ENCODE measurements at places on chromosomes 13 and 19. TPM values are rescaled to one million over a fixed set of nuclear protein-coding genes. Genes with fewer than 3 reads are reported as not detected.

ZNF569 gene
- 13.5 TPM for total RNA-seq

NLRP7 gene
- not detected for total RNA-seq

IGSF23 gene
- total RNA-seq, result not detected

DNA sequence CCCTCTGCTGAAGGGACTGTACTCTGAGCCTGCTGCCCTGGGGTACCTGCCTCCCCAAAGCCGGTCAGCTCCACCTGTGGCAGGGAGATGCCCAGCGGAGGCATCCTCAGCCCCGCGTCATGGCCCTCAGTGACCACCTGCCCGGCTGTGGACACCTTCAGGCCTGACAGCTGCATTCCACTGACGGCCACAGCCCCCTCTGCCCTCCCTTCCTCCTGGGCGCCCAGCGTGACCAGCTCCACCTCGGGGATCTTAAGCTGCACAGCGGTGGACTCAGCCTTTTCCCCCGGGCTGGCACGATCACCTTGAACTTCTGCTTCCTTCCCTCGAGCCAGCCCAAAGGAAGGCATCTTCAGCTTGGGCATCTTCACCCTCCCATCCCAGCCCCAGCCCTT is 4.8 kb upstream of the HIPK4 start:
- DNase-seq, result no peak

DNA sequence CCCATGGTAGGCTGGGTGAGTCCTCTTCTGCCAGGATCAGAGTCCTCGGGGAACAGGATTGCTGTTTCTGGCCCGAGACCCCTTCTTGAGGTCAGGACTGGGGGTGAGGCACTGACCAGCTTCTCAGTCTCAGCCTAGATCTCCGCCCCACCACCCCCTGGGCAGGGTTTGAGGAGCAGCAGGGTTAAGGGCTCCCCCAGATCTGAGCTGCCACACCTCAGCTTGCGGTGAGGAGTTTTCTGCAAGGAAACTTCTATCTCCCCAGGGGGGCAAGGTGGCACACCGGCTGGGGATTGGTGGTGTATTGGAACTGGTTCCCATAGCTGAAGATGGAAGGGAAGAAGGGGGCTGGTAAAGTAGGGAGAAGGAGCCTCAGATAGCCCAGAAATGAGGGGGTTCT is 19.5 kb downstream of the CHST8 start:
- no peak for DNase-seq

GRCh38 chr13:52002361-52002760 is 8.9 kb downstream of the ATP7B start:
- no peak for DNase-seq

GRCh38 chr13:42497798-42498197 is 76.2 kb upstream of the TNFSF11 start:
- no peak for DNase-seq

DNA sequence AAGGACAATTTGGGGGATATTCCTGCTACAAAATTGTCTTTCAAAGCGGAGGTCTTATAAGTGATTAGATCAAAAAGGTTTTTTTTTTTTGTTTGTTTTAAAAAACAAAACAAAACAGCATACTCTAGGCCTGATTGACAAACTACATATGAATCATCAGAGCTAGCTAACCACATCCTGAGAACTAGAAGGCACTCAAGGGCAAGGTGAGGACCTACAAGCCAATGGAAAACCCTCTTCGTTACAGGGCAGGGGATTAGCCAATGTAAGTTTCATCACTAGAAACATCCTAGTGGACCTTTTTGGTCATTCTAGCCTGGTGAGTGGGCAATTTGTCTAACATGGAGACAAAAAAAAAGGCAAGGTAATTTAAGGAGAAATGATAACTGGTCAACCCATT is 428.6 kb downstream of the RFC3 start:
- DNase-seq, result no peak

GRCh38 chr19:1325568-1326294 is 40.1 kb downstream of the EFNA2 start:
- DNase-seq, result no peak

All from CD4-positive, alpha-beta memory T cell (primary cell).